Endodermal cell (in vitro differentiated cells): ENCODE measurements at places on chromosomes 4 and X.
A peak's percentile ranks its signal among the peaks of the same experiment; 100 is the strongest.

- H3K27me3 ChIP-seq, result no peaks in the 10 kb centered on the region
- no peaks in the 10 kb centered on the region for H3K36me3 ChIP-seq
- H3K4me3 ChIP-seq, result no peak overlapping the region
- DNase-seq, result no peak
- H3K27ac ChIP-seq, result no peak overlapping the region
Measured at GRCh38 chr4:175087145-175087544, 169.0 kb downstream of the ADAM29 start.

GRCh38 chr4:156775813-156776212 is 195.8 kb downstream of the PDGFC start:
- DNase-seq, result no peak
- H3K36me3 ChIP-seq, result no peaks in the 10 kb centered on the region
- H3K27ac ChIP-seq, result no peak overlapping the region
- no peaks in the 10 kb centered on the region for H3K4me1 ChIP-seq
- no peak overlapping the region for H3K4me3 ChIP-seq

- no peaks in the 10 kb centered on the region for H3K27me3 ChIP-seq
- no peak overlapping the region for H3K4me3 ChIP-seq
- DNase-seq, result no peak
- H3K27ac ChIP-seq, result no peak overlapping the region
- H3K4me1 ChIP-seq, result no peaks in the 10 kb centered on the region
- H3K36me3 ChIP-seq, result no peaks in the 10 kb centered on the region
Measured at GRCh38 chrX:2568125-2568524, 67.3 kb upstream of the DHRSX start.

DNA sequence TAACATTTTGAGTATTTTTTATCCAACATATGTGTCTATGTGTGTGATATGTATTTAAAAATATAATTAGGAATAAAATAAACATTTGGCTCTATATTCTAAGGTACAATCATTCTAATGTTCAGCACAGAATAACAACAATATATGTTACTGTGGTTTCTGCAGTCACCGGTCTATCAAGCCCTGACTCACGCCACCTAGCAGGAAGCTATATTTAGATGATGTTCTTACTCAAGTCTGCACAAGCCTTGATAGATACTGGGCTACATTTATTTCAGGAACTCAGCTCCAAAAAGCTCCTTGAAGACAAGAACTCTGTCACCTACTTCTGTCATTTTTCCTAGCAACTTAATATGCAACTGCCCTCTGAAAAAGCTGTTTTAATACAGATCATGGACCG is 152.0 kb upstream of the FTHL17 start:
- H3K4me1 ChIP-seq, result no peaks in the 10 kb centered on the region
- no peaks in the 10 kb centered on the region for H3K36me3 ChIP-seq
- H3K27ac ChIP-seq, result no peak overlapping the region
- H3K4me3 ChIP-seq, result no peak overlapping the region

DNA sequence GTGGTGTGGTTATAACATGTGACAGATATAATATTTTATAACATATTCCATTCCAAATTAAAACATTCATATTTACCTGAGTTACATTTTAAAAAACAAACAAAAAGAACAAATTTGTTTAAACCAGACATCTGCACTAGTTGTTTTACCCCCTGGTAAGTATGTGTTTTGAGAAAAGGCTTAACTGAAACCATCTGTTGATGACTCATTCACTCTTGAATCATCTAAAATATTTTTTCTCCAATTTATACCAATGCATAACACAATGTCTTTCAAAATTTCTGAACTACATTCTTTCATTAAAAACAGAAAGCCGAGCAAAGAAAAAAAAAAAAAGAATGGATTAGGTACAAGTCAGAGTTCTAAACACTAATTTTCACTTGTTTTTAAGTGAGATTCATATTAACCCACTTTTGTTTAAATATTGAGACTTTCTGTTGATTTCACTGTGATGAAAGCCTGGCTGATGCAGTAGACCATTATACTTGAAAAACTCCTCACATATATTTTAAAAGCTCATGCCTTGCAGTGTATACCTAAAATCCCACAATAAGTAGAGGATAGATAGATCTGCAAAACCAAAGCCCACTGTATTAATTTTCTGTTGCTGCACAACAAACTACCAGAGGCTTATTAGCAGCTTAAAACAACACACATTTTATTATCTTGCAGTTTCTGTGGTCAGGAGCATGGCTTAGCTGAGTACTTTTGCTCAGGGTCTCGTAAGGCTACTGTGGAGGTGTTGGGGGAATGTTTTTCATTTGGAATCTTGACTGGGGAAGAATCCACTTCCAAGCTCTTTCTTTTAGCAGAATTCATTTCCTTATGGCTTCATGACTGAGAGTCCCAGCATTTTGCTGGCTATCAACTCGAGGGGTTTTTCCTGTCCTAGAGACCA is 221.5 kb downstream of the PCDH18 start:
- H3K36me3 ChIP-seq, result no peaks in the 10 kb centered on the region
- H3K27me3 ChIP-seq, result no peaks in the 10 kb centered on the region
- no peak overlapping the region for H3K27ac ChIP-seq

- DNase-seq, result peak; percentile 55
- H3K4me3 ChIP-seq, result peak overlapping the region; percentile 90
- no peak overlapping the region for H3K27ac ChIP-seq
Measured at GRCh38 chr4:2007804-2008670, 737 bp downstream of the NELFA start.

DNA sequence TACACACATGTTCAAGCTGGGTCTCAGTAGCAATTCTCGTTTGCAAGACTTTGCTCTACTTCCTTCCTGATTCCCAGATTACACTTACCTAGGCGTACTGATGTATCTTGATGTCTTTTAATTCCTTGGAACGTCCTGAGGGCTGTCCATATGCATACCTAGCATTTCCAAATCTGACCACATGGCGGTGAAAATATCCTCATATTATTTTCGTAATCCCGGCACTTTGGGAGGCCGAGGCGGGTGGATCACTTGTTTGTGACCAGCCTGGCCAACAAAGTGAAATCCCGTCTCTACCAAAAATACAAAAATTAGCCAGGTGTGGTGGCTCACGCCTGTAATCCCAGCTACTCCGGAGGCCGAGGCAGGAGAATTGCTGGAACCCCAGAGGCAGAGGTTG is 1786.3 kb upstream of the TENM3 start:
- no peaks in the 10 kb centered on the region for H3K36me3 ChIP-seq
- no peaks in the 10 kb centered on the region for H3K27me3 ChIP-seq

DNA sequence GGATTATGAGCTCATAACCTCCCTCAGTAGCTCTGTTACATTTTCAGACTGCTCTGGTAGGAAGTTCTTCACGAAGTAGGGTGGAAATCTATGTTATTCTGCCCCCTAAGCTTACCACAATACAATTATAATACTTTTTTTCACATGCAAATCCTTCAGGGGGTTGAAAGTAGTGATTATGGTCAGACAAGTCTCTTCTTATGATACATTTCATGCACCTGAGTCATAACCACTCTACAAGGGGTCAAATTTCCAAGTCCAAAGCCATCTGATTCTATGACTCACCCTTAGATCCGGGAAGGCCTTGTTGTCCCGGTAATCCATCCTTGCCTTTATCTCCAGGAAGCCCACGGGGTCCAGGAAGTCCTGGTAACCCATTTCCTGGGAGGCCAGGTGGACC is 95.2 kb downstream of the ATG4A start:
- no peaks in the 10 kb centered on the region for H3K27me3 ChIP-seq
- H3K4me1 ChIP-seq, result no peaks in the 10 kb centered on the region
- no peak for DNase-seq
- H3K36me3 ChIP-seq, result peaks cover 19% of the 10 kb centered on the region

DNA sequence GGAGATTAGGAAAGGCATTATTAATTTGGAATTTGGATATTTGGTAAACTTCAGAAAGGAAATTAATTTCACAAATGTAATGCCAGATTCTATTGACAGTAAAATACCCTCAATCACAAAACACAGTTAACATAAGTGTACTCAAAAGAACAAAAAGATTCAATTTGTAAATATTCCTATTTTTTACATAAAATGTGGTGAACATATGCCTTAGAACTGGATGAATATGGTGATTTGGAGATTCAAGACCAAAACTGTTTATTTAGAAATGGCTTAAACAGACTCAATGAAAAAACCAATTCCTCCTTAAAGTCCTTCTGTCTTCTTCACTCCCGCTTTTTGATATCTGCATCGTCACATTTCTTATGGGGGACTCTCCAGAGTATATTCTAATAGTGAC is 417.6 kb upstream of the TENM3 start:
- H3K27me3 ChIP-seq, result no peaks in the 10 kb centered on the region
- no peak overlapping the region for H3K4me3 ChIP-seq
- peaks cover 18% of the 10 kb centered on the region for H3K4me1 ChIP-seq
- no peak for DNase-seq
- H3K27ac ChIP-seq, result no peak overlapping the region
- H3K36me3 ChIP-seq, result no peaks in the 10 kb centered on the region

DNA sequence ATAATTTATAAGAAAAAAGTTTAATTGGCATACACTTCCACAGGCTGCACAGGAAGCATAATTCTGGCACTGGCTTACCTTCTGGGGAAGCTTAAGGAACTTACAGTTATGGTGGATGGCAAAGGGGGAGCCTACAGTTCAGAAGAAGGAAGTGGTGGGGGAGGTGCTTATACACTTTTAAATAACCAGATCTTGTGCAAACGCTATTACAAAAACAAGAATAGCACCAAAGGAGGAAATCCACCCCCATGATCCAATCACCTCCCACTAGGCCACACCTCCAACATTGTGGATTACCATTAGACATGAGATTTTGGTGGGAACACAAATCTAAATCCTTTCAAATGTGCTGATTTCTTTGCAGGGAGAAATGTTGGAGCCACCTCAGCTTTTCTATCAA is 287.7 kb downstream of the CPXCR1 start:
- no peak overlapping the region for H3K27ac ChIP-seq
- H3K27me3 ChIP-seq, result no peaks in the 10 kb centered on the region
- DNase-seq, result no peak
- H3K36me3 ChIP-seq, result no peaks in the 10 kb centered on the region

GRCh38 chrX:72735561-72735960 is 21.5 kb upstream of the PHKA1 start:
- H3K4me3 ChIP-seq, result no peak overlapping the region
- no peaks in the 10 kb centered on the region for H3K4me1 ChIP-seq
- H3K27me3 ChIP-seq, result no peaks in the 10 kb centered on the region
- H3K36me3 ChIP-seq, result no peaks in the 10 kb centered on the region

DNA sequence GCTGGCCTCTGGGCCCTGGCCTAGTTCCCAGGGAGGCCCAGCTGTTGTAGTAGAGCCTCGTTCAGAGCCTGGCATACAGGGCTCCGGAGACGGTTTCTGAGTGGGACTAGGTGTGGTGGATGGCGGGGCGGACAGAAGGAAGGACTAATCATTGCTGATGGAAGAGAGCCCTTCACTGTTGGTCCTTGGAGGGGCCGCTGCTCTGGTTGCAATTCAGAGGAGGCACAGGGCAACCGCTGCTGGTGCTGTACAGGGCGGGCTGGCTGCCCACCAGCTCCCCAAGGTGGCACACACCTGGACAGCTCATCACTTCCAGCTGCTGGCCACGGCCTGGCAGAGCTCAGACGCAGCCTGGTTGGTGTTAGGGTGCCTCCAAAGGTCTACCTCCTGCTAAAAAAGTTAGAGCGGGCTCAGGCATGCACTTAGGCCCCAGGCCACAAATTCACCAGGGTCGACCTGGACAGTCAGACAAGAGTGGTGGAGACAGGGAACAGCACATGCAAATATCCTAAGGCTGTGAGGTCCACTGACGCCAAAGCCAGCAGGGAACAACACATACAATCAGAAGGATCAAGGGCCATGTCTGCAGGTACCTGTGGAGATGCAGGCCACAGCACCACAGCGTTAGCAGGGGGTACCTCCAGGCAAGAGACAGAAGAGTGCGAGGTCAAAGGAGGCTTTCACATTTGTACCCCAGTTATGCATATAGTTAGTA is 7.5 kb upstream of the RNF4 start:
- no peaks in the 10 kb centered on the region for H3K4me1 ChIP-seq
- no peak overlapping the region for H3K4me3 ChIP-seq
- H3K36me3 ChIP-seq, result no peaks in the 10 kb centered on the region
- peaks cover 19% of the 10 kb centered on the region for H3K27me3 ChIP-seq
- H3K27ac ChIP-seq, result no peak overlapping the region
